NAMALWA (cell line): ENCODE measurements at places on chromosomes 3 and 15.
A peak's percentile ranks its signal among the peaks of the same experiment; 100 is the strongest.

- DNase-seq = no peak
These were observed 151.3 kb upstream of the SLITRK3 start for GRCh38 chr3:165347526-165347925.

DNA sequence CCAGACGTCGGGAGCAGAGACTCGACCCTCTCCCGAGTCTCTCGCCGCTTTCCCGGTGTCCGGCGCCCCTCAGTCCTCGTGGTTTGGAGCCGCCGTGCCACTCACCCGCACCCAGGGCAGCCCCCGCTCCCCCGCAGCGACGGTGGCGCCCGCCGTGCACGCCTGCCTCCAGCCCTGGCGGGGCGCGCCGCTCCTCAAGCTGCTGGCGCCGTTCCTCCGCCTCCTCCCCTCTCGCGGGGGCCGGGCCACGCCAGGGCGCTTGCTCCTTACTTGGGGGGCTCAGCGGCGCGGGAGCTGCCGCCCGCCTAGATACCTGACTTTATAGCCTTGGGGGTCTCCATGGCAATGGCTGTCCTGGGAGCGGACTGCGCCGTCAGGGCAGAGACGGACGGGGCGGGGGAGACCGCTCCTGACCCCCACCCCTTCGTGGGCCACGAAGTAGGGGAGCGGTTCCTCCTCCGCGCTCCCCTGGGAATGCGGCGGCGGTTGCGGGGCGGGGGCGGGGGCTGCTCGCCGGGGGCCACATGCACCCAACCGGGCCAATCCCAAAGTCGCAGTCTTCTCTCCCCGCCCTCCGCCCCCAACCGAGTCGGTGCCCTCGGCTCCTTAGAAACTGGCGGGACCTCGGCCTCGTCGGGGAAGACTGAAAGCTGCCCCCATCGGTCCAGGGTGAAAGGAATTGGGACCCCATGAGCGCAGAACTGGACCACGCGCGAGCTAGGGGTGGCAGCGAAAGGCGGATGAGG lies at the start of gene ANKRD63:
ANKRD63 (minus strand) TSS at position 196 of the 746 bp plus-strand sequence. CDS start 478 bp downstream, outside the sequence.
- DNase-seq = no peak

GRCh38 chr15:31324186-31324585 lies 2.4 kb upstream of the KLF13 start:
- no peak for DNase-seq

DNA sequence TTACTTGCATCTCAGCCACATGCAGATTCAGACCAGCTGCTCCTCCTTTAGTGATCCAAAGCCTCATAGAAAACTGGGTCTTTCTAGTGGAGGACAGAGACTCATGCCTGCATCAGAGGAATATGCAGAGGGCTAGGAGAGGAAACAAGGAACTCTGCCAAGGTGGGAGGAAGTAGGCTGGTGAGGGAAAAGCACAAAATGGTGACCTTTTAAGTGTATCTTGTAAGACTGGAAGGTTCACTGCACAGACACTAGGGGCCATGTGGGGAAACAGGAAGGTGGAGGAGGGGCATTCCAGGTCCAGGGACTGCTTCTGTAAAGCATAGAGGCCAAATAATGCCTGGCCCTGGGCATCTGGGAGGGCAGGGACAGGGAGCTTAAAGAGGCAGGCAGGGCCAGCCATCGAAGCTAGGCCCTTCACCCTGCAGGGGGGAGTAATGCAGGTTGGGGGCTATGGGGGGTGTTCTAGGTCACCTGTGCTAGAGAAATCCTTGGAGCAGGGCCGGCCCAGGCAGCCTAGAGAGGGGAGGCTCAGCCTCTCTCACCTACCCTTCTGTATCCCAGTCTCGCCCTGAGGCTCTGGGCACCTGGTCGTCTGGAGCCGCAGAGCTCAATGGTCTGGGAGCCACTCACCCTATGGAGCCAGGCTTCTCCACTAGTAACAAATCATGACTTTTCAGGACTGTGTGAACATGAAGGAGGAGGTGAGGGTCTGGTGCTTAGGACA lies 117.7 kb downstream of the DNAJB8 start:
- peak; percentile 24 for DNase-seq

DNA sequence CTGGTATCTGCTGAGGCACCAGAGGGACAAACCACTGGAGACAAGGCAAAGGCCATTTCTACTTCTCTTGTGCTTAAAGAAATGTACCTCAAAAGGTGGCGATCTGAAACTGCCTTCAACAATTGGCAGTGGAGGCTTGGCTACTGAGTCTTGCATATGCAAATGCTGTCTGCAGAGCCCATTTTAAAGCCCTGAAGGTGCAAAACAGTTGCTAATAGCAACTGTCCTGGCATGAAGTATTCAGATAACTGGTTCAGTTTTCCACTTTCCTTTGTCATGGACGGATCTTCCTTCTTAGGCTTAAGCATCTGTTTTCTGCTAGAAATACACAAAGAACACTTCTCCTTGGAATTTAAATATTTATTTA lies 71.4 kb upstream of the PSMD6 start:
- DNase-seq = no peak

DNA sequence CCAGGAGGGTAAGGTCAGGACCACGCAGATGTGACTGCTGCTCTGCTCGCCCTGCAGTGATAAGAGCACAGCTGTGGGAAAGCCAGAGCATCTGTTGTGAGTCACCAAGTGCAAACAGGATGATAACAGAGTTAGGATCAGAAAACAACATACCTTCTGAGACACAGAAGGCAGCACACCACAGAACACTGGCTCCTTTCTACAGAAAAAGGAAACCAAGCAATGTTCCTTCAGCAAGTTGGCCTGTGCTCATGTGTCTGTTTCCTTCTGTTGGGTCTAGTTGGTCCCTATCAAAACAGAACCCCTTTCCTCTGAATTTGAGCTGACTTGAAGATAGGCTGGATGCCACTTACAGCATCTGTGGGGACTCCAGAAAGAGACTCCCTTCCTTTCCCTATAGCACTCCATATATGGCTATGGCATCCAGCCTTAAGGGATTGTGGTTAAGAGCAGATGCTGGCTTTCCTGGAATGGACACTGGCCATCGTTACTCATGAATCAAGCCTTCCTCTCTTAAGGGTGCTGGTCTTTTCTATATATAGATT lies 440.7 kb upstream of the THBS1 start:
- no peak for DNase-seq

DNA sequence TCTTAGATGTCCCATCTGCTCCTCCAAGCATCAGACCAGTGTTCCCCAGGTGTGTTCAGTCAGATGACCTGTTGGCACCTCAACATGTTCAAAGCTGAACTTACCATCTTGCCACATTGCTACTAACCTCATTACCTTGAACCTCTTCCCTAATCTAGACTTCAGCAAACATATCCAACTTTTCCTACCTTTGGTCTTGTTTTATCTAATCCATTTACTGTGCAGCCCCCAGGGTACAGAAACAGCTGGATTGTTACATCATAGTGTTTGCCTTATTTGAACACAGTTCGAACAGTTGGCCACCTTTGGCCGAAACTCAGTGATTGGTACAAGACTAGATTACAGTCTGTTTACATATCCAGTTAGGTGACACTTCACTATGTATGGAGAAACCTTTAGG lies 36.1 kb upstream of the MCF2L2 start:
- no peak for DNase-seq

DNA sequence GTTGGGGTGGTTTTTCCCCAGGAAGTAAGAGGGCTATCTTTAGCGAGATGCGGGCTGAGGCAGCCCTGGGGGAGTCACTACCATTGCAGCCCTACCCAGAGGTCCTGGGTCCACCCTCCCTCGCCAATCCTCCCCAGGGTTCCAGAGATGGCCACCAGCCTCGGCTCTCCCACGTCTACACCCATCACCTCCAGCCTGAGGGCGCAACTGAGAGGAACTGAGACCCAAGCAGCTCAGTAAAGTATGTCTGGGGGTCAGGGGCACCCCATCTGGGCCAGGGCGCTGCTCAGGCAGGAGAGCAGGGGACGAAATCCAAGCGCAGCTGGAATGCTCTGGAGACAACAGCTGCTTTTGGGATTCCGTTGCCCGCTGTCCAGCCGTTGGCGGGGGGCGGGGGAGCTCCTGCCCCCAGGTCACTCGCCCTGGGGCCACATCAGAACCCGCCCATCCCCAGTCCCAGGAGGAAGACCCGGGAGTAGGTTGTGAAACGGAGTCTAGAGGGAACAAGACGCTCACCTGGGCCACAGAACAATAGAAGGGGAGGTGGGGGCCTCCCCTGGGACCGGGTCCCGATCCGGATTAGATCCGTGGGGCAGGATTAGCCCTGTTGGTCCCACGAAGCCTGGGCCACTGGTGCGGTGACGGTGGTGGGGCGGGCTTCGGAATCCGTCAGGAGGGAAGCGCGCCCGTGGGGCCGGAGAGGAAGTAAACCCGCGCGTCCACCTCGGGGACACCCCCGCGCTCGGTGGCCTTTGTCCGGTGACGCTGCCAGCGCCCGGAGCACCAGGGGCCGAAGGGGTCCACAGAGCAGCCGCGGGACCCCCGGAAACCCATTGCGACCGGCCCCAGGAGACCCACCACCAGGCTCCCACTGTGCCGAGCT lies 1.4 kb upstream of the NDUFAF3 start:
- DNase-seq = peak; percentile 47

GRCh38 chr3:5047764-5048419 lies 68.7 kb downstream of the BHLHE40 start:
- DNase-seq = no peak

GRCh38 chr15:67018441-67018840 lies 47.0 kb upstream of the SMAD3 start:
- DNase-seq = no peak

GRCh38 chr3:53823026-53823955 lies 22.9 kb downstream of the CHDH start:
- no peak for DNase-seq

DNA sequence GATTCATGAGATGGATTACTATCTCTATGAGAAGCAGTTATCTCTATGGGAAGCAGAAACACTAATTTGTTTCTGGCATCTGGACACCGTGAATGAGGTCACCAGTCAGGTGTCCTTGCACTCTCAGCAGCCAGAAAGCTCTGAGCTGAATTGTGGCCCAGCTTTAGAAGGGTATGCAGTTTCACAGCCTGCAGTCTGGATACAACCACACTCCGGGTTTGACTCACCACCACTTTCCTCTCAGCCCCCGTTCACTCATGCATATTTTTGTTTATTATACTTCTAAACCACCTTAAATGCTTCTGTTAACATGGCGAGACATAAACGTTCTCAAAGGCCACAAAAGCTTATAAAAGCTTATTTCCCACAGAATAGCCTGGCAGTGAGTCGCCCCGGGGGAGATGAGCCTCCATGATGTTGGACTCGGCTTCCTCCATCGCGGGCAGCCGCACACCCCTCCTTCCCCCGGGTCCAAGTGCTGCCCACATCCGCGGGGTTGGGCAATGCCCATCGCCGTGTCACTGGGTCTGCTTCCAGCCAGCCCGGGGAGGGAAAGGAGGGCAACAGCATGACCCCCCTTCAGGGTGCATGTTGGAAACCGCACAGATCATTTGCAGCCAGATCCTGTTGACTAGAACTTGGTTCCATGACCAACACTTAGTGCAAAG lies 16.8 kb upstream of the SLC41A3 start:
- no peak for DNase-seq

DNA sequence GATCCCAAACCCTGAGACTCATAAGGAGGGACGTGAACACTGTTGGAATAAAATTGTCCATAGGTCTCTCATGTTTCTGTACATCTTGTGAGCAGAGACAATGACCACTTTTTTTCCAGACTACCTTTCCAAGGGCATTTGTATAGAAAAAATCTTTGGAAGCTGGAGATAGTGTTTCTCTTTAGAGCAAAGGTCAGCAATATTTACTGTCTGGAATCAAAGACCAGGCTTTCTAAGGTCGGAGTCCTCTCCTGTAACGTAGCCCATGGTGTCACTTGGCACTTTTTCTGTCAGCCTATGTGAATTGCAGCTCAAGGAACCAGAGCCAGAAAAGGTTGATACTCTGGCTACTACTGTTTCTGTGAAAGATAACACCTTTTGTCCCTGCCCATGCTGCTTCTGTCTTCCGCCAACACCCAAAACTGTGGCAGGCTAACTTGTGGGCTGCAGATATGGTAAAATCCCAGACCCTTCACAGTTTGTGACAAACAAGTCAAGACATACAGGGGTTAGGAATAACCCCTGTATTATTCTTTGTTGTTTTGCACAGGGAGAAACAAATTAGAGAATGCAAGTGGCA lies 578.3 kb downstream of the GRM7 start:
- DNase-seq = no peak

- no peak for DNase-seq
These were observed 1.1 kb upstream of the C3orf38 start for GRCh38 chr3:88148651-88149050.

DNA sequence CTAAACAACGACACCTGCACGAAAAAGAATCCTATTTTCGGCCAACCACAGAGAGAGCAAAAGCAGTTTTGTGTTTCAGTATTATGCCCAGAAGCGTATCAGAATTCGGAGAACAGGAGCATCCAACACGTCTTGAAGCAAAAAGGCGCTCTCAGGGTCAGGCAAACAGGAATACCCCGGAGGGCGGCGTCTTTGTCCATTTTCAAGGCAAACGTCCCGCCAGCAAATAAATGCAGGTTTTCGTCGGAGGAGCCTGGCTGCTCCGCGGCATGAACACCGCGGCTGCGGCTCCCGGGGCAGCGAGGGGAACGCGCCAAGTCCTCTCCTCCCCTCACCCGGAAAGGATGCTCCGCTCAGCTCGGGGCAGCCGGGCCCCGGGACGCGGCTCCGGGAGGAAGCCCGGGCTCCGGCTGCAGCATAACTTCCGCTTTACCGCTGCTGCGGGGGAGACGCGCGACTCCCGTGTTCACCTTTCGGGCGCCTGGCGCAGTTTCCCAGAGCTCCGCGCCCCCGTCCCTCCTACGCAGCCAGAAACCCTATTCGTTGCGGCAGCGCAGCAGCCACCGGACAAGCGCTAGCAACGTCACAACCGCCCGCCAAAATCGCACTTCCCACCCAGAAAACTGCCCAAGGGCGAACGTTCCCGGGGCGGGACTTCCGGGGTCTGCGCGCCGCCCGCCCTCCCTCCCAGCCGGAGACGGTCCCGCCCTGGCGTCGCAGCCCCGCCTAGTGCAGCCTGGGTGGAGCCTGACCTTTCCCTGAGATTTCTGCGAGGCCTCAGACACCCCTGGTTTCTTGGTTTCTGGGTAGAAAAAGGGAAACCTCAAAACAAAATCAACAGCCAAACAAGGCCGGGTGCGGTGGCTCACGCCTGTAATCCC lies at the start of gene RNF168:
RNF168 (minus strand) TSS at position 573 of the 881 bp plus-strand sequence. CDS start 595 bp downstream, outside the sequence.
- DNase-seq = peak; percentile 95

GRCh38 chr3:9875448-9875847 lies 4.6 kb downstream of the CIDEC start:
- no peak for DNase-seq

DNA sequence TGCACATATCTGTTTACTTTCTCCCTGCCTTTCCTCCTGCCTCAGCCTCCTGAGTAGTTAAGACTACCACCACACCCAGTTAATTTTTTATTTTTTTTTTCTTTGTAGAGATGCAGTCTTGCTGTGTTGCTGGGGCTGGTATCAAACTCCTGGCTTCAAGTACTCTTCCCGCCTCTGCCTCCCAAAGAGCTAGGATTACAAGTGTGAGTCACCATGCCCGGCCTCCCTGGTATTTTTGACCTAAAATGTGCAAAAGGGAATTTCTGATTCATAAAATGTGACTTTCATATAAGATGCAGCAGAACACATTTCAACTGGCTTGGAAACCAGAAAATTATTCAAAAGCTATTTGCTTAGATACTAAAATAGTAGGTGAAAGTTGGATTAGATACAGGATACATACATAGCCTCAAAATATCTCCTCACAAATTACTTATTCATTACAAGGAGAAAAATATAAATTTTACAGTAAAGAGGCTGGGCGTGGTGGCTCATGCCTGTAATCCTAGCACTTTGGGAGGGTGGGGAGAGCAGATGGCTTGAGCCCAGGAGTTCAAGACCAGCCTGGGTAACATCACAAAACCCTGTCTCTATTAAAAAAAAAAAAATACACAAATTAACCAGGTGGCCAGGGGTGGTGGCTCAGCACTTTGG lies 32.0 kb downstream of the MAP4 start:
- no peak for DNase-seq
